ENCODE measurements at places on chromosomes 16 and 17.

DNA sequence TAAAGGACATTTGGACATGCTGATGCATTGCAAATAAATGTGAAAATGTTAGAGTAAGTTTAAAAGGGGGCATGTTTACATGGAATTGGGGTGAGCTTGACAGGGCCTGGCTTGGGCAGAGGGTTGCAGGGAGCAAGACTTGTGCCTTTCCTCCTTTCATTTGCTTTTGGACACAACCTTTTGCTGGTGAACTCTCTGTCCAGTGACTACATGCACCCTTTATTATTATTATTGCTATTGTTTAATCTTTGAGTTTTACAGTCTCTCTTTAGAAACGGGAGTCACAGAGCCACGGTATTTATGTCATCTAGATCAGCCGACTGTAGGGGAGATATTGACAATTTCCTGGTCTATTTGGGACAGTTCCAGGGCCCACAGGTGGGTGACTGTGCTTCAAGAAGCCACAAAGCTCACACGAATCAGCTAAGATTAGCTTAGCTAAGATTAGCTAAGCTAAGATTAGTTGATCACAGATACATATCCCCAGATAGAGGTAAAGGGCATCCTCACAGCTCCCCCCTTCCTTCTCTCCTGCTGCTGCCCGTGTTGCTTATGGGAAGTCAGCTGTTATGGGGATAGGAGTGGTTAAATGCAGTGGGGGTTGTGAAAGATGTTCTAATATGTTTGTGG, 28.9 kb upstream of the ETV4 start:
- DNase-seq: no peak

DNA sequence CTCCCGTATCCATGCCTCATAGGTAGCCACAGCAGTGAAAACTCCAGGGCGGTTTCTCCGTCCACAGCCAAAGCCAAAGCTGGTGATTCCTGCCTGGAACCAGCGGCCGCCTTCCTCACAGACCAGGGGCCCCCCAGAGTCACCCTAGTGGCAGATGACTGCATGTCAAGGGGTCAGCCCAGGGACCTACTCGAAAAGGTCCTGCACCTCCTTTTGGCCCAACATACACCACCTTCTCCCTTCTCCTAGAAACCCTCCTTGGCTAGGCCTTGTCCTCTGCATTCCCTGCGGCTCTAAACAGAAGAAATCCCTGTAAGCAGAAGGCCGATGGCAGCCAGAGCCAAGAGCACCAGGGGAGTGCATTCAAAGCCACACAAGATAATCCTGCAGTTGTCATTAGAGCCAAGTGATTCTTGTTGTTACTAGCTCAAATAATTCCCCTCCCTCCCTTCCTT, 6.1 kb downstream of the PRSS36 start:
- DNase-seq: no peak

GRCh38 chr17:66755101-66755943, 79.6 kb upstream of the CACNG5 start:
- DNase-seq: no peak

DNA sequence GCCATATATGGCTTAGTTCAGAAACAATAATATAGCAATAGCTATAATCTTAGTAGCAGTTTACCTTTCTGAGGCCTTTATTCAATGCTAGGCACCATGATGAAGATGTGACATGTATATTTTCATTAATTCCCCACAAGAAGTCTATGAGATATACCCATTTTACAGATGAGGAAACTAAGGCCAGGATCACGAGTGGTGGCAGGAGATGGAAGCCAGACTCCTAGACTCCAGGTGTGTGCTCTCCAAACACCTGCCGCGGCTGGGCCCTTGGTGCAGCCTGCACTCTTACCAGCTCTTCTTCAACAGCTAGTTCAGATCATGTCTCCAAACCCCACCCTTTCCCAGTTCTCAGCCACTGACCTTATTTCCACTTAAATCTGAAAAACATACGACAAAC, 15.2 kb downstream of the NXPH3 start:
- DNase-seq: no peak

GRCh38 chr16:49181791-49182518, 99.7 kb downstream of the CBLN1 start:
- DNase-seq: no peak

GRCh38 chr16:50972876-50973275, 178.2 kb downstream of the SALL1 start:
- DNase-seq: no peak

DNA sequence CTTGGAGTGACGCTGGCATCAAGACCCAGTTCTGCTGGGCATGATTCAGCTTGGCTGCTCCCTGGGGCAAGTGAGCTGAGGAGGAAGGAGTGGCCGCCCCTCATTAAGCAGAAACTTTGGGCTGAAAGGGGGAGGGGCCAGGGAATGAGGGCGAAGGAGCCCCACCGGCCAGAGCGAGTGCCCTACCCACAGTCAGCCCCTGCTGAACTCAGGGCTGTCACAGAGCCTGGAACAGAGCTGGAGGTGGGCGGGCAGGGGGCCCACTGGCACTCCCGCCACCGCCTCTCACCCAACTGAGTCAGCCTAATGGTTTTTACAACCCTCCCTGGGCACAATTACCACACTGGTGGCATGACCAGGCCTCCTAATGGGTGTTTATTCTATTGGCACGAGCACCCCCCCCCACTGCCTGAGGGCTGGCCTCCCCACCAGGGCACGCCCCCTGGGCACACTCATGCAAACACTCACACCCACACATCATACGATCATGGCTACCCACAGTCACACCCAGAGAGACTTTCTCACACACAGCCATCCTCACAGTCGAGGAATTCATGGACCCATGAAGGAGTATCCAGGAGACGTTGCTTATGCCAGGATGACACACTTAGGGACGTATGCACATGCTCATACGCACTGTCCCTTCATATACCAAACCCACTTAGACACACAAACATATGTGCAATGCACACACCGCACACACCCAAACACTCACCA, 19.2 kb downstream of the UNC119 start:
- no peak for DNase-seq

- peak; percentile 73 for DNase-seq
These were observed 29.6 kb upstream of the MRC2 start for GRCh38 chr17:62597920-62598319.

GRCh38 chr17:60817192-60817591, 139.5 kb downstream of the BCAS3 start:
- DNase-seq: peak; percentile 94

DNA sequence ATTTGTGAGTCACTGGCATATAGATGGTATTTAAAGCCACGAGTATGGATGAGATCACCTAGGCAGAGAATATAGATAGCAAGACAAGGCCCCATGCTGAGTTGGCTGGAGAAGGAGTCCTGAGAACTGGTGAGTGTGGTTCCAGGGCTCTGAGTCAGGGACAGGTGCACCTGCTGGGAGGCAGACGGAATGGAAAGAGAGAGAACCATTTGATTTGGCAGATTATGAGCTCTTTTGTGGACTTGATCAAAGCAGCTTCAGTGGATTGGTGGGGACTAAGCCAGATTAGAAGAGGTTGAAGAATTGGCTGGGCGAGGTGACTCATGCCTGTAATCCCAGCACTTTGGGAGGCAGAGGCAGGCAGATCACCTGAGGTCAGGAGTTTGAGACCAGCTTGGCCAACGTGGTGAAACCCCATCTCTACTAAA, 4.3 kb upstream of the C16orf92 start:
- DNase-seq: no peak

GRCh38 chr17:79006046-79006445, 3.5 kb downstream of the CANT1 start:
- DNase-seq: no peak

DNA sequence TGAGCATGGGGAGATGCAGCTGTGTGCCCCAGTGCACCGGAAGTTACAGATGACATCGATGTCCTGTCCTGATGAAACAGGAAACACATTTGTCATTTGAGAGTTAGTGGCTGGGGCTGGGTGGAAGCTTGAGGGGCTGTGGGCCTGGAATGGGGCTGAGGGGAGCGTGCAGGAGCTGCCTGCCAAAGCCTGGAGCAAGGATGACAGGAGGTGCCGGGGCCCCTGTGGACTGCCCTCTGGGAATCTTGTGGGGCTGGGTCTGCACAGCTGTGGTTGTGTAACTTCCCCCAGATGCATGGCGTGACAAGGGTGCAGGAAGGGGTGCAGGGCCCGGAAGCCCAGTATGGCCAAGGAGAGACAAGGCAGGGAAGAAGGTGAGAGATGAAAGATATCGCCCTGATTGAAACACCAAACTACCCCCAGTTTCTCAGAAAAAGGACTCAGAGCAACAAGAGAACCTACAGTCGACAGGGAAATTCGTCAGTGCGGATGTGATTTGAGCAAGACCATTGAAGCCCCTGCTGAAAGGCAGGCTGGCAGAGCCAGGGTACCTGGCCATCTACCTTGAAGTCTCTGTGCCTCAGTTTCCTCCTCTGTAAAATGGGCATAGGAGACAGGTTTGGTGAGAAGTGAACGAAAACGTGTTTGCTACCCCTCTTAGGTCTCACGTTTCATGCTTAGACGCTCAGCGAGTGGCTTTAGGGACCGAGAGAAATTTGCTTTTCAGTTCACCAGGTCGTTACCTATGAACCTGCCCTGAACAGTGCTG, 8.8 kb downstream of the MMP25 start:
- no peak for DNase-seq

DNA sequence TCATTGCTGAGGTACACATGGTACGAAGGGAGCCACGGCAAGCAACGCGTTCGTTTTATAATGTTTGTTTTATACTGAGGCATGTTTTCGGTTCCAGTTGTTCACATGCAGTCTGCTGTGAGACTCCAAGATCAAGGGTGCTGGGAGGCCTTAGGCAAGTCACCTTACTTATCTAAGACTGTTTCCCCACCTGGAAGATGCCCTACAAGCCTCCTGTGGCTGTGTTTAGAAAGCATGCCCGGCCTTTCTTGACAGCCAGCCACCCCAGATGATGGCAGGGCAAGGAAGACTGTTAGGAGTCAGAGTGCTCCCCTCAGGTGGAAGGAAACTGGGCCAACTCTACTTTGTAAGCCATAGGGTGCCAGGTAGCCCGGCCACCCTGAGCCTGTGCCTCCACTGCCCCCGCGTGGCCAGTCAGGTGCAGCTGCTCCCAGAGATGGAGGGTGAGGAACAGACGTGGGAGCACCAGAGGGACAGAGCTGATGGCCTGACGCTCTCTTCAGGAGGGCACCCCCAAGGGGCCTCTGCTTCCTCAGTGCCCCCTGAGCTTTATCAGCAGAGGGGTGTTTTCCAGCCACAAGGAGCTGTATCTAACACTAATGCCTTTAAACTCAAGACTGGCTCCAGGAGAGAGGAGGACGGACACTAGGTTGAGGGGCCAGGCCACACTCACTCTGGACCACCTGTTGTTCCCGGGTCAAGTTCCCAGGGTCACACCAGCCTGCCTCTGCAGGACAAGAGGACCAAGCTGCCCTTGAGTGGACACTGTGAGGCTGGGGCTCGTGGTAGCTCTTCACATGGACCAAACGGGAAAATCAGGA, 5.4 kb downstream of the NAT9 start:
- DNase-seq: peak; percentile 48

DNA sequence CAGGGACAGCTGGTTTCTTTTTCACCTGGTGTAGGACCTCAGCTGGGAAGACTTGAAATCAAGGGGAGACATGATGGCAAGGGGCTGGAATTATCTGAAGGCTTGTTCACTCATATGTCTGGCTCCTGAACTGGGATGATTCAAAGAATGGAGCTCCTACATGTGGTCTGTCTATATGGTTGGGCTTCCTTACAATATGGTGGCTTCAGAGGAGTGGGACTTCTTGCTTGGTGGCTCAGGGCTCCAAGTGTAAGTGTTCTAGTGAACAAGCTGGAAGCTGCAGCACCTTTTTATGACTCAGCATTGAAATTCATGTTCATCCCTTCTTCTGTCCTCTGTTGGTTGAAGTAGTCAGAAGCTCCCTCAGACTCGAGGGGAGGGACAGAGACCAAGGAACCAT, 127.9 kb downstream of the MSI2 start:
- no peak for DNase-seq

DNA sequence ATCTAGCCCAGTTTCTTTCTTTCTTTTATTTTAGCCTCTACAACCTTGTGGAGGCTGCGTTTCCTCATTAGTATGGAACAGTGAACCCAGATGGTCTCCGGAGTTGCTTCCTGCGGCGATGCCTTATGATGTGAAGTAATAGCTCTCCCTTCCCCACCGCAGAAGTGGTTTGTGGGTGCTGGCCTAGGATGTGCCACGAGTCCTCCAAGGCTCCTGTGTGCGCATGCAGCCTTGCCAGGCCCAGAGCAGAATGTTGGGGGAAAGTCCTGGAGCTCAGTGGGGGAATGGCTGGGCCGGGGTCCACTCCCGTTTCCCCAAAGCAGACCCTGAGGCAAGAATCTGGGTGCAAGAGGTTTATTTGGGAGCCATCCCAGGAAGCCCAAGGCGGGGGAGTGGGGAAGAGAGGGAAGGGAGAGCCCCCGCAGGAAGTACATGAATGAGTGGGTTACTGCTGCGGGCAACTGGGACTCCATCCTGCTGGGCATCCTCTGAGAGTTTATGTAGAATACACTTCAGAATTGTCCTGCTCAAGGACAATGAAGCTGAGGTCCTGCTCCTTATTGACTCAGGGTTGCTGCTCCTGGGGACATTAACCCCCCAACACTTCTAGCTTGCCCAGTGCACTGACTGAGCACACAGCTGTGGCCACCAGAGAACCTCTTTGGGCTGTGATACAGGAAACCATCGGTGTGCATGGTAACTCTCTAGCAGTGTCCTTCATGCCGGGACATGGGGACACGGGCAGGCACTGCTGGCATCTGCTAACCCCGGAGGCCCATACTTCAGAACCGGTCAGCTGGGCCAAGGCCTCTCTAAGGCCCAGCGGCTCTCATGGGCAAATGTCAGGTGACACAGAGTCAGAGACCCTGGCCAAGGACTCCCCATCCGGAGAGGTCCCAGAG, 3.7 kb upstream of the HCRT start:
- DNase-seq: no peak

DNA sequence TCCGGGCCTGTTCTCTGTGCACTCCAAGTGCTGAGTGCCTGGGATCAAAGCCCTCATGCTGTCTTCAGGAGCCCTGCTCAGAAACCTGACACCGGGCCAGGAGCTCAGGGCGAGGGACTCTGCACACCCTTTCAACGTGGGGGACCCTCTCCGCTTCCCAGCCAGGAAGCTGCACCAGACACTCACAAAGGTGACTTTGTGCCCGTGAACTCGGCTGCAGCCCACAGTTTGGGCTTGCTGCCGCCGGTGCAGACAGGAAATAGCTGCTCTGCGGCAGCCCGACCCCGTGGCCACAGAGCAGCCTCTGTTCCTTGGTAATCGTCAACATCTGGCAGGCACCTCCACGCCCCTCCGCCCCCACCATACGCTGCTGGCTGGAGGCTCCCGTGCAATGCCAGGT, 93.4 kb upstream of the METRNL start:
- DNase-seq: peak; percentile 19

- no peak for DNase-seq
These were observed 383.9 kb downstream of the WWOX start for GRCh38 chr16:78483124-78483992.

DNA sequence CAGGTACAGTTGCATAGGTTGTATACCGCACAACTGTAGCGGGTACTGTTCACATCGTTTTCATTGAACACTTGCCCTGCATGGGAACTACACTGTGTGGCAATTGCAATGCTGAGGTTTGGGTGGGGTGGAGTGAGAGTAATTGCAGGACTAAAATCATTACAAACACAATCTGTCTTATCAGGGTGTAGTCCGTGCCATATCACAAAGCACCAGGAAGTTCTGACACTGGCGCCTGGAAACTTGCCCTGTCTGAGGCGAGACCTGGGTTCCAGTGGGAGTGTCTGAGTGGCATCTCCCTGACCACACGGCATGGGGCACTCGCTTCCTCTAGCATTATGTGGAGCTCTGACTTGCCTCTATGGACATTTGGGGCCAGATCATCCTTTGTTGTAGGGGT, 153.4 kb downstream of the RGS9 start:
- DNase-seq: no peak

GRCh38 chr17:81428516-81428915, 33.3 kb downstream of the BAHCC1 start:
- no peak for DNase-seq
